Stimulated activated CD4-positive, alpha-beta T cell treated with anti-CD3 and anti-CD28 coated beads, Interleukin-1b, Interleukin-23, amount 100 ng/mL, for 1 hour (primary cell): ENCODE measurements at places on chromosomes 1 and 21.

DNA sequence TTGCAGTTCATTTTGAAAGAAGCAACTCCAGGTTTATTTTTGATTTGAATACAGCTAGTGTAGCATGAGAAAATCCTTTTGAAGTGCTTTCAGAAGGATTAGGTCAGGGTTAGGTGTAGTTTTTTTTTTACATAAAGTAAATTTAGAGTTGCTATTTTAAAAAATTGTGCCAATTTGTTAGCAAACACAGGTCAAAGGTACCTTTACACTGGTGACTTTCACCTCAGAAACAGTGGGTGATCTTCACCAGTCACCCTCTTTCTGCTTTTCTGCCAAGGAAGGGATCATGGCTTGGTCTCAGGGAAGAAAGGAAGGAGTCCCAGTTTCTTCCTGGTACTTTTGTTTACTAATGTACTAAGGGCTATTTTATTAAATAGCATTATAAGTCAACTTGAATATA is 111.5 kb downstream of the SDCCAG8 start:
- DNase-seq: no peak

DNA sequence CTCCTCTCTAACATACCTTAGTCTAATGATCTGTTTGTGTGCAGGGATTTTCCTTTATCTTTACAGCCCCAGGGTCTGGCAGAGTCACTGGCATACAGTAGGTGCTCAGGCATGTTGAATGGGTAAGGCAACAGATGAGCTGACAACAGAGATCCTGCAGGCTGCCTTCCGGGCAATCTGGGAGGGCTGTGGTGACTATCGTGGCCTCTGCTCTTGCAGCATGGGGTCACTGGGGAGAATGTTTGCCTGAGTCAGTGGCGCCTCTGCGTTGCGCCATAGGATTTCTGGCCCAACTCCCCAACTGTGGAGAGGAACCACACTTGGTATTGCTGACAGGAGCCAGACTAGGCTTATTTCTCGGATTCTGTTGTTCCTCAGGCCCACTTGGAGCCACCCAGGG is 93.8 kb downstream of the LAMC2 start:
- no peak for DNase-seq

DNA sequence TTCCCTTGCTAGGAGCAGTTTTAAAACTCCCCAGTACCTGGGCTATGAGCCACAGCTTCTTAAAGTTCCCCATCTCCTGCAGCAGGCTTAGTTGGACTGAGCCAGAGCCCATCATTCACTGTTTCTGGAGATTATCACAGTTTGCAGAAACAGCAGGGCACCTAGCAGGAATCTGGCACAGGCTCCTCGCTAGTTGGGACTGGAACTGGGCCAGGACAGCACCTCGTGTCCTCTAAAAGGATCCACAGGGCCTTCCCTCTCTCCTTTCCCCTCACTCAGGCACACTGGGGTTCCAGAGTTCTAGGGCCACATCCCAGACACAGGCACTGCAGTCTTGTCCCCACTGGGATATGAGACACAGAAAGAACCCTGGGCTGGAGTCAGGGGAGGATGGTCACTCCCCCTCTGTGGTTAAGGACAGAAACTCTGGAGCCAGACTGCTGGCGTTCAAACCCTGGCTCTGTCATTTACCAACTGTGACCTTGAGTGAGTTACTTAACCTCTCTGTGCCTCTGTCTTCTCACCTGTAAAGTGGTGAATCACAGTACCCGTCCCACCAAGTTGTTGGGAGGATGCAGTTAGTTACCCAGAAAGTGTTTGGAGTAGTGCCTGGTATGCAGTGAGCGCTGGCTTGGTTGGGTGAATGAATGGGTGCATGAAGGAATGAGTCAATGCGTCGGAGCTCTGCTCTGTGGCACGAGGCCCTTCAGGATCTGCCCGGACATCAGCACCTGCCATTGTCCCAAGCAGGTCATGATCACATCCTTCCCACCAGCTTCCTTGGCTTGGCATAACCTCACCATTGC is 18.8 kb upstream of the ECE1 start:
- no peak for DNase-seq

GRCh38 chr1:56416495-56416894 is 162.9 kb downstream of the PLPP3 start:
- no peak for DNase-seq

DNA sequence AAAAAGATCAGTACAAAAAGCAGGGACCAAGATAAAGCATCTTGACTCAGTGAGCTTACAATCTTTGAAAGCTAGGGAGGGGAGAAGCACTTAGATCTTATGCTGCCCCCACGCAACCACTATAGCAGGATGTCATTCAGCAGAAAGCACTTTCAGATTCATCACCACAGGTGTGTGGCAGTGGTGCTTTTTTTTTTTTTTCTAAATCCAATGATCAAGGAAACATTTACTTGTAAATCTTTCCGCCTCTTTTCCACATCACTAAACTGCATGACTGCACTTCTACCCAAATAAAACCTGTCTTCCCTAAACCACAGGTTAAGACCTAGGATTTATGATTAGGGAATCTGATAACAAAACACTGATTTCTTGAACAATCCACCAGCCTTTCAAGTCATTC is 154.8 kb downstream of the SLC45A1 start:
- no peak for DNase-seq

DNA sequence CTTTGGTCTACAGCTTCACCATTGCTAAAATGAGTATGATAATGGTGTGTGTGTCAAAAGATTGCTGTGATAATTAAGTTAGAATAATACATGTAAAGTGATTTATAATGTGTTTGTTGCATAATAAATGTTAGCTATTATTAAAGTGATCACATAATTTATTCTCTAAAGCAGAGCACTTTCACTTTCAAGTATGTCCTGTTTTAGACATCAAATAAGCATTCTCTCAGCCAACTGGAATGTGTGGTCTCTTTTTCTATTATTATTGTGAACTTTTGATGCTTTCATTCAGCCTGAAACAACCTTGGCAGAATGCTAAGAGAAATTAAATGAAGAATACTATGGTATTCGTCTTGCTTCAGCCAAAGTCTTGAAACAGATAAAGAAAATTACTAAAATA is 102.8 kb upstream of the COL11A1 start:
- no peak for DNase-seq

- DNase-seq: no peak
Measured at GRCh38 chr1:211287218-211287617, 28.1 kb downstream of the RCOR3 start.

DNA sequence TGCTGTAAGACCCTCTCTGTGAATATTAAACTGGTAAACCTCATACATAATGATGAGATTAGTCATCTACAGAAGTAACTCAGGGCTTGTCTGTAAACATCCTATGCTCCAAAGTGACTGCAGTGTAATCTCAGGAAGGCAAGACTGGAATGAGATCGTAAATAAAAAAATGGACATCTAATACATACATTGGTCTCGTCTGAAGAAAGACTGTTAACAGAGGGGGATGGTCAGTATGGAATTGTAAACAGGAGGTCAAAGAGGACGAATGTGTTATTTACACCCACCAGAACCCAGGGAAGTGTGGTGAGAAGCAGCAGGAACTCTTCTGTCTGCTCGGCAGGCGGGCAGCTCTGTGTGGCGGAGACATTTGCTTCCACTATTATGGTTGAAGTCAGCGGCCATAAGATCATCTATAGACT is 51.4 kb downstream of the DISC1 start:
- no peak for DNase-seq

- no peak for DNase-seq
Measured at GRCh38 chr1:203271962-203272632, 33.2 kb upstream of the BTG2 start.

DNA sequence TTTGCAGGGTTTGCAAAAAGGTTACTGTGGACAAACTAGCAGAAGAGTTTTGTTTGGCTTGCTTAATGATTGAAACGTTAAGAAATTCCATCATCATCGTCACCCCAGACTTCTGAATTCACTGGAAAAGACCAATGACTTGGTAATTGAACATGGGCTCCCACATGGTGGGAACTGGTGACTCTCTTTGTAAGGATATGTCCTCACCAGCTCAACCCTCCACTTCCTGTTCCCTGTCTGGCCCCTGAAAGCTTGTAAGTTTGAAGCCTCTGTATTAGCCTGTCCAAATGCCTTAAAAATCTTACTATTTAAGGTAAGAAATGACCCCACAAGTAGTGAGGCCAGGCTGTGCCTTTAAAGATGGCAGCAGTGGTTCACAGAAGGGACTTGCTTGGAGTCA is 9.7 kb downstream of the SYT6 start:
- no peak for DNase-seq

GRCh38 chr1:29272147-29272907 is 36.0 kb downstream of the PTPRU start:
- DNase-seq: no peak
